Skin of body (tissue), 3 donors: ENCODE measurements at places on chromosomes 3 and 15. TPM values are rescaled to one million over a fixed set of nuclear protein-coding genes. Genes with fewer than 3 reads are reported as not detected.

The NMNAT3 gene
- 6.7 TPM for total RNA-seq

The ADAMTS17 gene
- 17.0 TPM for total RNA-seq

The METTL6 gene
- total RNA-seq: 24.9 TPM

The ACOX2 gene
- 15.8 TPM for total RNA-seq

The MITF gene
- 43.2 TPM for total RNA-seq

The PXYLP1 gene
- total RNA-seq: 24.2 TPM

The CFAP100 gene
- not detected for total RNA-seq

The CACNA1D gene
- 5.6 TPM for total RNA-seq

The TGM4 gene
- not detected for total RNA-seq

The GOLGA6L9 gene
- 3.7 TPM for total RNA-seq

The ADGRG7 gene
- total RNA-seq: 0.10 TPM

The SKIC8 gene
- 53.2 TPM for total RNA-seq

The CA12 gene
- total RNA-seq: 4.3 TPM

The HRG gene
- total RNA-seq: not detected

The SNRPA1 gene
- total RNA-seq: 39.5 TPM
